ENCODE measurements at places on chromosomes 11 and 22. TPM values are rescaled to one million over a fixed set of nuclear protein-coding genes. Genes with fewer than 3 reads are reported as not detected.

Gene FJX1
- total RNA-seq = 97.0 TPM

Gene MB
- not detected for total RNA-seq

Gene CNGA4
- total RNA-seq = under 0.01 TPM

Gene NPAS4
- not detected for total RNA-seq

Gene CYTH4
- total RNA-seq = 0.12 TPM

Gene RASL10A
- total RNA-seq = not detected

Gene EXPH5
- 1.1 TPM for total RNA-seq

Gene HOATZ
- under 0.01 TPM for total RNA-seq

Gene TUB
- 8.9 TPM for total RNA-seq

Gene MS4A6E
- not detected for total RNA-seq

Gene C11orf86
- not detected for total RNA-seq

Gene MMP11
- total RNA-seq = 14.2 TPM

Gene BBOX1
- not detected for total RNA-seq

Gene KIRREL3
- total RNA-seq = 2.6 TPM

Gene RIMBP3B
- 0.11 TPM for total RNA-seq

Gene C11orf87
- not detected for total RNA-seq

Gene CHST1
- total RNA-seq = 1.7 TPM

Gene MS4A15
- total RNA-seq = not detected

Gene ELF5
- total RNA-seq = 0.12 TPM

Gene NKAPD1
- 25.9 TPM for total RNA-seq

Gene SLC22A8
- under 0.01 TPM for total RNA-seq

Gene CAPN1
- 117 TPM for total RNA-seq

Gene FGF3
- not detected for total RNA-seq

Data from uterine smooth muscle cell (primary cell).